ENCODE measurements at places on chromosomes 16 and 17. TPM values are rescaled to one million over a fixed set of nuclear protein-coding genes. Genes with fewer than 3 reads are reported as not detected.

DNA sequence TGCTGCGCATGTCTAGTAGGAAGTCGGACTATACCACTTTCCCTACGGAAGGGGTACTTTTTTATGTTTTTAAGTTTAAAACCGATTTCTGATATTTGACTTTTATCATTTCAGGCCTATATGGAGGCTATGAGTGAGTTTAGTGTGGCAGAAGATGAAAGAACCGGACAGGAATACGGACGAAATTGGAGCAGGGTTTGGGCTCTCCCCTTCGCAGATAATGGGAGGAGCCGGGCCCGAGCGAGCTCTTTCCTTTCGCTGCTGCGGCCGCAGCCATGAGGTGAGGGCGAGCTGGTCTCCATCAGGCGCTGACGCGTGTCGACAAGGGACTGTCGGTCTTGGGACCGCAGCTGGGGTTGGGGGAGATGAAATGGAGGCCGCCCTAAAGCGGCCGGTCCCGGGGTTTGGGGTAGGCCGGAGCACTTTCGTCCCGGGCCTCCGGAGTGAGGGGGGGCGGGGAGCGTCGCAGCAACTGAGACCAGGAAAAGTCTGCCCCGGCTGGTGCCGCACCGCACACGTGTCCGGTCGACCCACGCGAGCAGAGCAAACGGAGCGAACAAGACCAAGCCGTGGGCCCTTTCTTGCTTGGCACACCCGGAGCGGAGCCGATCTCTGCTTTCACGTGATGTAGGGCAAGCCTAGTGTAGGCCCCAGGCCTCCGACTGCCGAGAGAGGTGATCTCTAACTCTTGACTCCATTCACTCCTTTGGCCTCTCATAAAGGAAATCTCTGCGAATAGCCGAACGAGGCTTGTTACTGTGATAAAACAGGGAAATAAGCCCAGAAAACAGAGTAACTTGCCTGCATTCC, at the start of gene RPL19:
Gene RPL19 (plus strand): TSS at position 214 of the 810 bp plus-strand sequence. CDS start 62 bp downstream, at position 276.
- DNase-seq = peak; percentile 57

DNA sequence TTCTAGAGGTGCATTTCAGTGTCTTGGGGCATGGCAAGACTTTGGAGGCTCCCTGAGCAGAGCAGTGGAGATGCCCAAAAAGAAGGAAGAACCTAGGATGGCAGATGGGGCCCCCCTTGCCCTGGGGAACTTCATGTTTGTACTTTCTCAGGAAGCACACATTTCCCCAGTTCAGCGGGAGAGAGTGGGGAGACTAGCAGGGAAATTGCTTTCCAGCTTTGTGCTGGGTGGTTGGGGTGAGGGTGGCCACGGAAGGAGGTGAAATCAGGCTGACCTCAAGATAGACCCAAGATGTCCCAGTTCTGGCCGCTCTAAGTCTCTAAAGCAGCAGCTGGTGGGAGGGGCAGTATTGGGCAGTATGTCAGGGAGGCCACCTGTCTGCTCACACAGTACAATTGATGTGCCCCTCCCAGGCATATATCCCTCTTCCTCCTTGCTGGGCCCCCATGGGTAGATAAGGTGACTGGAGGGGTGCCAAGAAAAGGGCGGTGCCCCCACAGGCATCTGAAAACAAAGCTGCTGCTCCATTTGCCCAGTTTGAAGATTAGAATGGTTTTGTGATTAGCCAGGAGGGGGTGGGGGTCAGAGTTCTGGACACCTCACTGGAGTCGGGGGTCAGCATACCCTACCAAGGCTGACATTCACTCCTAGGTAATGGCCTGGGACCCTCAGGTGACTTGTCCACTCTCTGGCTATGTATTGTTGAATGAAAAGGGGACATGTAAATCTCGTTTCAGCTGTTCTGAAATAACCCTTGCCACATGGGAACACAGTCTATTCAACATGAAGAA, 17.1 kb upstream of the NAGLU start:
- DNase-seq = no peak

GRCh38 chr16:2364638-2365210, 24.2 kb upstream of the ABCA3 start:
- no peak for DNase-seq

DNA sequence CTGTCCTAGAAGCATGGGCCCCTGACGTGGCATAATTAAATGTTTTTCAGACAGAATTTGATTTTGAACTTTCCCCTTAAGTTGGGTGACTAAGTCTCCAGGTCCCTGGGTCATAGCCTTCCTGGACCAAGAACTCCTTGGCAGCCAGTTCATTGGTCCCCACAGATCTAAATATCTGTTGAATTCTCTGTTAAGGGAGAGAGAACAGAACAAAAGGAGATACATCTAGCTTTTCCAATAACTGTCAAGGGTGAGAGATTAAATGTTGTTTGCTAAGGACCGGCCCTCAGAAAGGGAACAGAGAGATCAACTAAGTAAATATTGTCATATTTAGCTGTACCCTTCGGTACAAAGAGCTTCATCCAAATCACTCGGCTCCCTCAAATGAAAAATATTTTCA, 78.2 kb upstream of the NOL11 start:
- no peak for DNase-seq

GRCh38 chr17:18257982-18258355, 569 bp downstream of the FLII start:
- peak; percentile 58 for DNase-seq

- DNase-seq = no peak
These were observed 12.5 kb downstream of the DCAKD start for GRCh38 chr17:45038728-45039634.

DNA sequence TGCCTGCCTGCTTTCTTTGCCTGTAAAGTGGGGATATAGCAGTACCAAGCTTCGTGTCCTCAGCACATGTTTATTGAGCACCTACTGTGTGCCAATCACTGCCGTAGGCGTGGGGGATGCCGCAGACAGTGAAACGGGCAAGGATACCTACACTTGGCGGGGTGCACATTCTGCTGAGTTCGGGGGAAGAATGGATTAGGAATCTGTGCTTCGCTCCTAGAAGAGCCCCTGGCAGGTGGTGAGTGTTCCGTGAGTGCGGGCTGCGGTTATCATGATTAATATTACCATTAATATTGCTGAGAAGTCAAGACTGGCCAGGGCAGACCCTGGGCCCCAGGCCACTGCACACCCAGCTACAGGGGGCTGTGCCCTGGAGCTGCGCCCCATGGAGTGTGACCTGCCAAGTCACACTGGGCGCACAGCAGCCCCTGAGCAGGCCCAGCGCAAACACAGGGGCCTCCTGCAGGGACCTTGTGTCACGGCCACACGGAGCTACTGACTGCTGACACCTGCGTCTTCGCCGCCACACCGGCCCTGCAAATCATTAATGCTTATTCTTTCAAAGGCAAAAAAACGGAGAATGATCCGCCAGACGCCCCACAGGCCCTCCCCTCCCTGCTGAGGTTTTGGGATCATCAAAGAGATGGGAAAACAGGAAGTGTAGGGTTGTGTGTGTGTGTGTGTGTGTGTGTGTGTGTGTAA, 213.4 kb upstream of the GSE1 start:
- no peak for DNase-seq

- no peak for DNase-seq
These were observed 48.5 kb downstream of the B9D1 start for GRCh38 chr17:19313746-19314651.

- no peak for DNase-seq
These were observed 1.8 kb downstream of the HOXB7 start for GRCh38 chr17:48609033-48609432.

DNA sequence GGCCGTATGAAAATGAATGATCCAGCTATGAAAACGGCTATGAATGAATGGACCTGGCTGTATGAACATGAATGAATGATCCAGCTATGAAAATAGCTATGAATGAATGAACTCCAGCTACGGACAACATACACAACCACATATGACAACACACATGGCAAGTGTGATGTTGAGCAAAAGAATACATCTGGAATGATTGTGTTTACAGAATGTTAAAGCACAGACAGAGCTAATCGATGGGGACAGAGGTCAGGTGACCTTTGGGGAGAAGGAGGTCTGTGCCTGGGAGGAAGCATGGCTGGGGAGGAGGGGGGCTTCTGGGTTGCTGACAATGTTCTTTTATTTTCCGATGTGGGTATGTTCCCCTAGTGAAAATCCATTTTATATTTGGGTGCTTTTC, 174.0 kb upstream of the WSCD1 start:
- no peak for DNase-seq

GRCh38 chr17:77814091-77814772, 144.3 kb upstream of the TNRC6C start:
- no peak for DNase-seq

GRCh38 chr17:4097165-4097960, 45.5 kb downstream of the ZZEF1 start:
- DNase-seq = no peak

GRCh38 chr17:78884148-78884825, 18.7 kb downstream of the CEP295NL start:
- no peak for DNase-seq

GRCh38 chr16:86231996-86232350, 278.4 kb upstream of the FOXF1 start:
- DNase-seq = no peak

- no peak for DNase-seq
These were observed 50.5 kb downstream of the MYO18A start for GRCh38 chr17:29129731-29130130.

- no peak for DNase-seq
These were observed 18.9 kb downstream of the ADAM11 start for GRCh38 chr17:44777394-44778348.

- no peak for DNase-seq
These were observed 1726.1 kb downstream of the TP53TG3F start for GRCh38 chr16:35185366-35186044.

GRCh38 chr16:4261557-4262172, 11.2 kb downstream of the TFAP4 start:
- peak; percentile 20 for DNase-seq

DNA sequence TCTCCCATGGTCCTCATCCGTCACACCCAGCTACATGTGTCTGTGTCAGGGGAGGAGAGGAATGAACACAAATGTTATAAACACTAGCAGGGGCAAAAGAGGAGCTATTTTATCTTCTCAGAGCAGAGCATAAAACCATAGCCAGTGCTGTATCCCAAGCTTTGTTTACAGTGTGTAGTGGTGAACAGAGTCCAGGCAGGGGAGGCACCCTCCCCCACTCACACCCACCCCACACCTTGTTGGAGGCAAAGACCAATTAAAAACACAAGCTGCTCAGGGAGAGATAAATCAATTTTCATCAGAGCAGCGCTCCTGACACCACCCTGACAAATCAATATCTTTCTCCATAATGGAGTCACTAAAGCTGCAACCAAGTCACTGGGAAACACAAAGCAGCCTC, 132.6 kb upstream of the CCL2 start:
- no peak for DNase-seq

DNA sequence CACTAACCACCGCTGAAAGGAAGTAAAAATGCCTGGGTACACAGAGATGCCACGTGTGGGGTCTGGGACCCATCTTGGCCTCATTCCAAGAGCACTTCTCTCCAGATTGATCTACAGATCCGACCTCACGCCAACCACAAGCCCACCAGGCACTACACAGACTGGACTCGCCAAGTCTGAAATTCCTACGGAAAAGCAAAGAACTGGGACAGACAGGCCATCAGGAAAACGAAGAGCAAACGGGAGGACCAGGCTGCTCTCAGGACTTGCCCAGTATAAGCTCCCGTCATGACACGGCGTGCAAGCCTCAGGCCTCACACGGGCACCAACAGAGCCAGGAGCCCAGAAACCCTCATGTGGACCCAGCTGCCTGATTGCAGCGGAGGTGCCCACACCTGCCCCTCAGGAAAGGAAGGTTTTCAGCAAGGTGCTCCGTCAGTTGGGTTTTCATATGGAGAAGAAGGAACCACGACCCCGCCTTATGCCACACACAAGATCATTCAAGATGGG, 20.1 kb upstream of the C16orf95 start:
- DNase-seq = no peak

- no peak for DNase-seq
These were observed 96.0 kb downstream of the NXN start for GRCh38 chr17:883586-883962.

GRCh38 chr17:1122533-1123392, 57.0 kb downstream of the ABR start:
- peak; percentile 75 for DNase-seq

DNA sequence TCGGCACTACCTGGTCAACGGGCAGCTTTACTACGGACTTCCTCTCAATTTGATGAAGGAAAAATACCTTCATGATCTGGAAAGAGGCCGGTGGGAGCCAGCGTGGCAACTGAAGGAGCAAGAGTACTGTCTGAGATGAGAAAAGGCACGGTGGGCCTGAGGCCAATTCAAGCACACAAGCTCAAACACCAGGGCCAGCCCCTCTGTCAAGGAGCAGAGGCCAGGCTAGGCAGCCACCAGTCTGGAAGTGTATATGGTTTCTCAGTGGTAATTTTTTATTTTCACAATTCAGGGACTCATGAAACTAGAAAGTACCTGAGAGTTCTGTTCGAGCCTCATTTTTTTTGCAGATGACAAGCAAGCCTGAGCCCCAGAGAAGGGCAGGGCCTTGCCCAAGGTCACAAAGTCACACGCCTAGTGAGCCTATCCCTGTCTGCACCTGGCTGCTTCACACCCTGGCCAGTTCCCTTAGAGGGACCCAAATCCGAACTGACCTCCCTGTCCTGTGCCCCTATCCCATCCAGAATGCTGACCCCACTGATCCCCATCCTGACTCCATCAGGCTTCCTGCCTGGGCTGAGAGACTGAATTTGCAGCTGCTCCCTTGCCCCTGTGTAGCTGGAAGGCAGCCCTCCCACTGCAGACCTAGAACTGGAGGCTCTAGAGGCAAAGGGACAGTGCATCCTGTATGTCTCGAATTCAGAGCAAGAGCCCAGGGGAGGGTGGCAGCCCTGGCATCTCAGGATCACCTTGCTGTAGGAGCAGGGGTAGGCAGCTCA, 4.8 kb upstream of the TBX2 start:
- no peak for DNase-seq

GRCh38 chr17:4234401-4234800, 29.4 kb downstream of the ANKFY1 start:
- no peak for DNase-seq

- peak; percentile 89 for DNase-seq
These were observed 227.2 kb upstream of the MON1B start for GRCh38 chr16:76963614-76964315.

DNA sequence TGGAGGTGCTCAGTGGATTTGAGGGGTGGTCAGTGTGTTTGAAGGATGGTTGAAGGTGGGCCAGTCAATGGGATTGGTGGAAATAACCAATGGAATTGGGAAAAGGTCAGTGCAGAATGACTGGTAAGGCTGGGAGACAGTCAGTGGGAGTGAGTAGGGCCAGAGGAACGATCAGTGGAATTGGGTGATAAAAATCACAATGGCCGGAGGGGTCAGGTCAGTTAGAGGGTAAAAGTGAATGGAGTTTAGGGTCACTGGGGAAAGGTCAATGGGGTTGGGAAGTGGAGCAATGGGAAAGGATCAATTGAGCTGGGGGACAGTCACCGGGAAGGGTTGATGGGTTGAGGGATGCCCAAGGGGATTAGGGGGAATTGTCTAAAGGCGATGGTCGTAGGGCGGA, 11.0 kb upstream of the RAB5C start:
- DNase-seq = no peak

Gene CA5A
- total RNA-seq = not detected

Gene IKZF3
- total RNA-seq = 134 TPM

Gene DNAH17
- 0.89 TPM for total RNA-seq

Gene MRPL45
- total RNA-seq = 45.1 TPM

Gene GRB2
- total RNA-seq = 308 TPM

Gene CCL2
- not detected for total RNA-seq

Gene NOD2
- not detected for total RNA-seq

Gene CSH1
- total RNA-seq = not detected

Gene CSH2
- not detected for total RNA-seq

All from OCI-LY7 (cell line).